ENCODE measurements at places on chromosomes 3 and 15.

DNA sequence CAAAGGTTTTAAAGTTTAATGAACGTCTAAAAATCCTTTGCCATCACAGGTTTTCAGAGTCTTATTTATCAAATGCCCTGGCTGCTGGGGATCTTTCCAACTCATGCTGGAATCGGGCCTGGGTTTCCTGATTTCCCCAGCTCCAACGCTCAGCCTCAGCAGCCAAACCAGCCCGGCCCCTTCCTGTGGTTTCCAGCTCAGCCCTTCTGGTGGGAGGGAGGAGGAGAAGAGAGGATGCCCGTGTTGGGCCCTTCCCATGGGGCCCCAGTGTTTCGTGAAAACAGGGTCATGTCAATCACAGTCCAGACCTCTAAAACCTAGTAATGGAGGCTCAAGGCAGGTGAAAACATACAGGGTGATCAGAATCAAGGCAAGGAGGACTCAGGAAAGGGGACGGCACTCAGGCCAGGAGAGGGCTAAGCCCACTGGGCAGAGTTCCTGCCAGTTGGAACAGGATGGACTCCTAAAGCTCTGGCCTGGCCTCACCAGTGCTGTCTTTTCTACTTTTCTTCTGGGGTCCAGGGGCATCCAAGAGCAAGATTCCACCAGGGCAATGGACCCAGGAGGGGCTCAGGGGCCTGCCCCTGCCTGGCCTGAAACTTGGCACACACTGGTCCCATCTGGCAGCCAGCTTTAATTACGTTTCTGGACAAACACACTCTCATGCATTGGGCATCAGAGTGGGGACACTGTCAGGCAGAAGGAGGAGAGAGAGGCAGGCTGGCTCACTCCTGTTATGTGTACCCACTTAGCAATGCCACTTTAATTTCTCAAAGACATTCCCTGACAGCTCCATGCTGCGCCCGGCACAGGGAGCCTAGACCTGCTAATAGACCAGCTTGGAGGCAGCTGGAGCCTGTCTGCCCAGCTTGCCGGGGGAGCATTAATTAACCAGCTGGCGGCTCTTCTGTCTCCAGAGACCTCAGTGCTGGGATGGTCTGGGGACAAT is 194.6 kb downstream of the FAM43A start:
- DNase-seq, result no peak

DNA sequence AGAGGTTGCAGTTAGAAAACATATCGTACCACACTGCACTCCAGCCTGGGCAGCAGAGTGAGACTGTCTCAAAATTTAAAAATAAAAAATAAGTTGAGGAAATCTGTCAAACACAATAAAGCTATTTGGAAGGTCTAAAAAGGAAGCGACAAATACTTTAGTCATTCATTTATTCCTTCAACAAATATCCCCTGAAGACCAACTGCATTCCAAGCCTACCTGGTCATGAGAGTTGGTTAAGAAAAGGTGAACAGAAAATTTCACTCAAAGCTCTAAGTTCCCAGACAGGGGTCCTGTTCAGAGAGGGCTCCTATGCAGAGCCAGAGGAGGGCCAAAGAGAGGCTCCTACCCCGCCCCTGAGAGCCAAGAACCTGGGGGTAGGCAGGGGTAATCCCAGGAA is 15.4 kb upstream of the PRKAR2A start:
- no peak for DNase-seq

- no peak for DNase-seq
Observed at GRCh38 chr15:30675126-30675525, 49.2 kb downstream of the ARHGAP11B start.

GRCh38 chr15:39411102-39411989 is 169.5 kb upstream of the THBS1 start:
- no peak for DNase-seq

DNA sequence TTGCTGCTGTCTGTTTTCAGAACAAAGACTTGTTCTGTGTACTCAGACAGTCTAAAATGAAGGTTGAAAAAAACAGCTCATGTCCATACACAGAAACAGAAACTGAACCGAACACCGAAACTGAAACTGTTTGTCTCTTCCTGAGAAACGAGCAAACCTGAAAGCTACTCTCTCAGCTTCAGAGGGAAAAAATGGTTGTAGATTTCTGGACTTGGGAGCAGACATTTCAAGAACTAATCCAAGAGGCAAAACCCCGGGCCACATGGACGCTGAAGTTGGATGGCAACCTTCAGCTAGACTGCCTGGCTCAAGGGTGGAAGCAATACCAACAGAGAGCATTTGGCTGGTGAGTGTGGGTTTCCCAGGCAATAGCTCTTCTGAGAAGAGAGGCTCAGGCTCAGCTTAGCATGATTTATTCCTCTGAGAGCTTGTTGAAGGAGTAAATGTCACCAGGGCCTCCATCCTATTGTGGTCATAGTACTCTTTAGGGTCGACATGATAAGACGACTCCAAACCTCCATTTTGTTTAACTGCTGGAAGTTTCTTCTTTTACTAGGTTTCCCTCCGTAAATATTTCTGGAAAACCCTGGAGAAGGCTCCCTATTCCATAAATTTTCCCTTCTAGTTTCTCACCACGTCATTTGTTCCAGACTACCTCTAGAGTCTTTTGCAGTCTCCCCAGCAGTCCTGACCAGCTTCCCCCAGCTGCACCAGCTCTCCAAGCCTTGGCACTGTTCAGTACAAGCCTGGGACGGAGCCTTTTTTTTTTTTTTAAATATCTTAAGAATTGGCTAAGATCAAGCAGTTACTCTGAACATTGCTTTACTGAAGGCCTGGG is at the start of gene RTP4:
RTP4 (plus strand) TSS at position 135 of the 838 bp plus-strand sequence; CDS start at position 192, 57 bp downstream.
- peak; percentile 80 for DNase-seq

- DNase-seq, result no peak
Observed at GRCh38 chr3:183818706-183819624, 6.4 kb downstream of the MAP6D1 start.

GRCh38 chr15:80404761-80405553 is 775 bp downstream of the ARNT2 start:
- no peak for DNase-seq

- DNase-seq, result peak; percentile 77
Observed at GRCh38 chr3:170033489-170033888, 4.3 kb upstream of the GPR160 start.

DNA sequence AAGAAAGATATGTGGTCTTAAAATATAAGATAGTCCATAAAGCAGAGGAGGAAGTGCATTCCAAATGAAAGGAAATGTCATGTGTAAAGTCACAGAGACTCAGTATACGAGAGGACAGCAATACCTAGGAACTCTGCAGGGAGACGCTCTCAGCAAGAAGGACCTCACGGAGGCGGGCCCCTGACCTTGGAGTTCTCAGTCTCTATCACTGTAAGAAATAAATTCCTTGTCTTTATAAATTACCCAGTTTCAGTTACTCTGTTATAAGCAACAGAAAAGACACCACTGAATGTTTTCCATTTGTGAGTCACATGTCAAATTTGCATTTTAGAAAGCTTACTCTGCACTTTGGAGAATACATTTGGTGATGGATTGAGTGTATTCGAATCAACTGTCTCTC is 140.6 kb downstream of the GBE1 start:
- DNase-seq, result no peak

GRCh38 chr3:145649368-145649887 is 511.6 kb downstream of the PLOD2 start:
- no peak for DNase-seq

DNA sequence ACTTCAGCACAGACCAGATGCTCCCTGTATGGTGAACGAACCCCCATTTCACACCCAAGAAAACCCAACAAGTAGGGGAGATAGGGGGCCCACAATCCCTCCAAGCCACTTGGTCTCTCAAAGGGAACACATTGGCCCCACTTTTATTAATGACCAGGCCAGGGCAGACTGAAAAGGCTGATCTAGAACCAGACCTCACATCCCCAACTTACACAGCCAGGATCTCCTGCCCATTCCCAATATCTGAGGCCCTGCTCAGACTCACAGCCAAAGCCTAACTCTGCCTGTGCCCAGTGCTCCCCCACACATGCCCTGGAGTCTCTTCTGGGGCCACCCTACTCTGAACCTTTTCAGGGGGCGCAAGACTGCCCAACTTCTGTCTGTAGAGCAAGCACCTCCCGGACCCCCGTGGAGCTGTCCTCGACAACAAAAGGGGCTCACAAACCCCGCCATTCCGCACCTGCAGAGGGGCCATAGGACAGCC is 1.8 kb downstream of the PLXNB1 start:
- DNase-seq, result no peak

GRCh38 chr3:14391033-14391432 is 11.4 kb upstream of the SLC6A6 start:
- DNase-seq, result no peak

DNA sequence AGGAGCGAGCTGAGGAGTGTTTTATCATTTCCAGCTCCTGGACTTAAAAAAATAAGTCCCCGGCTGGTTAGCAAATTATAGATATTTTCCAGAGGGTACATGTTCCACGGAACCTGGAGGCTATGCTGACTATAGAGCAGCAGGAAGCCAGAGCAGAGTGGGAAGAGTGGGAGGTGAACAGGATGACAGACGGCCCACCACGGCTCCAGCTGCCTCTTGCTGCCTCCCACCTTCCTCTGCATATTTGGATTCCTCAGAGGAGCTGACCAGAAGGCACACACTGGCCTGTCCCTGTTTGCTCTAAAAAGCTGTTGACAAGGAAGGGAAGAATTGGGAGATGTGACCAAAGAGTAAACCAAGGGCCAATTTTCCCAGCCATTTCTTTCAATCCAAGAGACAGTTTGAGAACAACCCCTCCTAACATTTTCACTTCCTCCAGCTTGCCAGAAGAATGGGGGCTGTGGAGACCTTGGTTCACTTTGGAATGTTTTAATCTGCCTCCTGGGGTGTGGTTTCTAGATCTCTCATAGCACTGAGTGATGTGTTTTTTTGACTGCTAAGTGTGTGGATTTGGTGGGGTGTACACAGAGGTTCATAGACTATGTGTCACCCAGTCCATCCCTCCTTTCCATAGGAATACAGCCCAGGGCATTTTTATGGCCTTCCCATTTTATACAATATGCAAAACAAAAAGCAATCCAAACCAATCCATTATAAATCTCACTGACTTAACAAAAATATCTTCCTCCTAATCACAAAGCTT is 36.8 kb downstream of the HGD start:
- no peak for DNase-seq

- no peak for DNase-seq
Observed at GRCh38 chr3:120678984-120679383, 3.1 kb downstream of the HGD start.

- no peak for DNase-seq
Observed at GRCh38 chr3:192174283-192174682, 553.1 kb downstream of the FGF12 start.

GRCh38 chr3:99907959-99908544 is 90.4 kb downstream of the CMSS1 start:
- no peak for DNase-seq

DNA sequence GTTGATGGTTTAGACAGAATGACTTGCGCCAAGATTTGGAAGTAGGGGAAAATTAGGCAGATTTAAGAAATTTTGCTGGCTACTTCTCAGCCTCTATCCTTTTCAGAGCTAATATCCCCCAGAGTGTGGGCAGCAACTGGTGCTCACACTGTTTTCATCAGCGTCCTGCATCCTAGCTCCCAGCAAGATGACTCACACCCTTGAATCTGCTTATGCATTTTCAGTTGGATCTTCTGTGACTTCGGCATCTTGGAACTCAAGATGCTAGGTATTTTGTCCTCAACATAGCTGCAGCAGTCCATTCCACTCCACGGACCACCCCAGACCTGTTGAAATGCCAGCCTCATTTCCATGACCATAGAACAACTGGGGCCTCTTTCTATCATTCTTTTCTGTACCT is 336.1 kb upstream of the NR2F2 start:
- no peak for DNase-seq

- no peak for DNase-seq
Observed at GRCh38 chr3:27201492-27201891, 167.7 kb downstream of the NEK10 start.

- no peak for DNase-seq
Observed at GRCh38 chr3:78717041-78717440, 1050.8 kb downstream of the ROBO1 start.

- DNase-seq, result no peak
Observed at GRCh38 chr3:182323126-182323700, 470.1 kb upstream of the ATP11B start.

DNA sequence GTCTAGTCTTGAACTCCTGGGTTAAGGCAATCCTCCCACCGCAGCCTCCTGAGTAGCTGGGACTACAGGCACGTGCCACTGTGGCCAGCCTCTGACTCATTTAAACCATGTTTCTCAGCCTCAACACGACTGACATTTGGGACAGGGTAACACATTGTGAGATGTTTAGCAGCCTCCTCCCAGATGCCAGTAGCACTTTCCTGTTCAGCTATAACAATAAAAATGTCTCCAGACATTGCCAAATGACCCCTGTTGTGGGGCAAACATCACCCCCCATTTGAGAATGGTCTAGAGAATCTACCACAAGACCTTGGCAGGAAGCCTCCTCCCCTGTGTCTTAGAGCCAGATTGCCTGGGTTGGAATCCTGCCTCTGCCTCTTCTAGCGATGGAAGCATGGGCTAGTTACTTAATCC is 8.4 kb downstream of the TMEM40 start:
- DNase-seq, result no peak

DNA sequence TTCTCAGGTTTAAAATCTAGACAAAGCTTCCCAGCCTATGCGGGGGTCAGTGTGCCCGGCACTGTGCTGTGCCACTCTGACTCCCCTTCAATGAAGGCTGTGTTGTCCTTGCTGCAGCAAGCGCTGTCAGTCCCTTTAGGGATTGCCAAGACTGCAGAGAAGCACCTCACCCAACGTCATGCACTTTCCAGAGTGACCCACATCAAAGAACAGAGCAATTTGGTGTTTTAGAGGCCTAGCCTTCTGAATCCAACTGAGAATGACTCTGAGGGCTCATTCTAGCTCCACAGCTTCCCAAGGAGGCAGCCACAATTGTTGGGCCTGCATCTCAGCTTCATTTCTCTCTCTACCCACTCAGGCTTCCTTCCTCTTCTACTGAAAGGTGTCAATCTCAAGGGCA is 26.4 kb downstream of the SLC9A9 start:
- DNase-seq, result no peak

- no peak for DNase-seq
Observed at GRCh38 chr15:66254089-66254950, 770 bp upstream of the MEGF11 start.

DNA sequence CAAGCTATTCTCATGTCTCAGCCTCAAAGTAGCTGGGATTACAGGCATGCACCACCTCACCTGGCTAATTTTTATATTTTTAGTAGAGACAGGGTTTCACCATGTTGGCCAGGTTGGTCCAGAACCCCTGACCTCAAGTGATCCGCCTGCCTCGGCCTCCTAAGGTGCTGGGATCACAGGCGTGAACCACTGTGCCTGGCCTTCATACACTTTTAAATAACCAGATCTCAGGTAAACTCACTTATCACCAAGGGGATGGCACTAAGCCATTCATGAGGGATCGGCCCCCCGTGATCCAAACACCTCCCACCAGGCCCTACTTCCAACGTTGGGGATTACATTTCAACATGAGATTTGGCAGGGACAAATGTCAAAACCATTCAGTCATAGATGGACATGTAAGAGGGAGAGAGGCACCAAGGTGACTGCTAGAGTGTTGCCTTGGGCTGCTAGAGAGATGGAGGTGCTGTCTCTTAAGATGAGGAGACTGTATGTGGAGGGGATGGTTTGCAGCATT is 13.3 kb upstream of the DOCK3 start:
- DNase-seq, result no peak

Measured in KG1 (cell line).